ENCODE measurements at places on chromosomes 12 and 14.

DNA sequence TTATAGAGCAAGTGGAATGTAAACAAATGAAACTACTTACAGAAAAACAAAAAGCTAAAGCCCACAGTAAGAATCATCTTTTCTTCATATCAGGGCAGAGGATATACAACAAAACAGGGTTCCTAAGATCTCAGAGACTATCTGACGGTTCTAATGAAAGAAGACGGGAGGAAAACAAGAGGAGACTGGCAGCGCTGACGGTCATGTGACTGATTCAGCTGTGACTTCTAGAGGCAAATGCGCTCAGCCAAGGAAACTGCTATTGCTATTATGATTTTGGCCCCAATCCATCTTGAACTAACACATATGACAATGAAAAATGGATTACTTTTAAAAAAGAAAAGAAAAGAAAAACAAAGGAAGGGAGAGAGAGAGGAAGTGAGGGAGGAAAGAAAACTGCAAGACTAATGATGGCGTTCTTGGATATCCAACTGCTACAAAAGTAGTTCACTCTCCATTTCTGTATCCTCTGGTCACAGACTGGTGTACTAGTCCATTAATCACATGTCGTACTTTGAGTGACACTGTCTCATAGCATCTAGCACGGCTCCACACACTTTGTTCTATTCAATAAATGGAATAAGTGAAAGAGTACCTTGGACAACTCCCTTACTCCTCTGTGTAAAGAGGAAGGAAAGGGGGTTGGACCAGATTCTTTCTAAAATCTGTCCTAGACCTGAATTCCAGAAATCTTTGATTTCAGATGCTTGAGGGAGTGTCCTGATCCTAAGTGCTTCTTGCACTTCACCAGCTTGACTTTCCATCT, 119.3 kb downstream of the DAD1 start:
- no peak for DNase-seq

DNA sequence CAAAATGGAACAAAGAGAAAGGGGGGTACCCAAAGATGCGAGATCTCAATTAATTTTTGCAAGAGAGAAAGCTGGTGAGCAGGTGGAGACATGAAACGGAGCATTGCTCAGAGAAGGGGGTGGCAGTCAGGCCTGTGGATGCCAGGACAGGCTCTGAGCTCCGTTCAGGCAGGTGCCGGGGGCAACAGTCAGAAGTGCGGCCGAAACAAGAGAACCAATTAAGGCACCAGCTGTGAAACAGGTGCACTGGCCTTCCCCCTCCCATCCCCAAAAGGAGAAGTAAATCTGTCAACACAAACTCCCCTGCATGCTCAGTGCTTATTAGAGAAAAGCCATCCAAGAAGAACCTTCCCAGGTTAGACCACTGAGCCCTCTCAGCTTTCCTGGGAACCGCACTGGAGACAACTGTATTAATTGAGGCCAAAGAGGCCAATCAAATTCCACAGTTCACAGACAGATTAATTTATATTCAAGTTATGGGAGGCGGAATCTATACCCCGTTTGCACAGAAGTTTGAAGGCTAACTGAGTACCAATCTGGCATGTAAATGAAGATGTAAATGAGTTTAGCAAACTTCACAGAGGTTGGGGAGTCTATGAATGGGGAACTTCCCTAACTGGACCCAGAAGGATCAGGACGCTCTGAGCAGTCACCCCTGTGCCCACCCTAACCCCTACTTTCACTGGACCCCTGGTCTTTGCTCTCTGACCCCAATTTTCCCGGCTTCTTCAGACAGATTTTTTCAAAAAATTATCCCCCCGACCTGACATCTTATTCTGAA, 20.9 kb downstream of the OAS2 start:
- DNase-seq, result no peak

DNA sequence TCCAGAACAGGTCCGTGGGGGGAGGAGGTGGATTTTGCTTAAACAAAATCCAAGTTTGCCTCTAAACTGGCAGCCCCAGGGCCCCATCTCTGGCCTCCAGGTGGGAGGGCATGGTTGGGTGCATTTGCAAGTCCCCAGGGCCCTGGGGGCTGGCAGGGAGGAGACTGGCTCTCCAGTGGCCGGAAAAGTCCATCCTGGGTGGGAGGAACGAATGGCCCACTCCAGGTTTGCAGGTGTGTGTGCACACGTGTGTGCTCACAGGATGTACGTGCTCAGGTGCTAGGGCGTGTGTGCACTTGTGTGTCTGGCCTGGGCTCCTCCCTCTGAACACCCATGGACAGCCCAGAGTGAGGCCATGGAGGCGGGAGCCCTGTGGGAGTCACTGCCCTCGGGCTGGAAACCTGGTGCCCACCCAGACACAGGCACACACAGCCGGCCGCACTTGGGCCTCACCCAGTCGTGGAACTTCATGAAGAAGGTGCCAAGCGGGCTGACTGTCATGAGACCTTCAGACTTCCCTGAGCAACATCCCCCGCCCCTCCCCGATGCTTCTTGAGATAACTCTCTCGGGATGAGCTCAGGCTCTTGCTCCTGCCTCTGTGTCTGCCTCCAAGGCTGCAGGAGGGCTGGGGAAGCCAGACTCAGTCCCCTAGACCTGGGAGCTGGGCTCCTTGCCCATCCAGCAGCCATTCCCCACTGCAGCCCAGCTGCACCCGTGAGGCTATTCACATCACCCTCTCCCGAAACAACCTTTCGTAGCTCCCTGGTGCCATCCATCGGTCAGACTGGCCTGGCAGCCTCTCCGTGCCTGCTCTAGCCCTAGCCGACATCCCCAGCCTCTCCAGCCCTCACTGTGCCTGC, 9.4 kb downstream of the AHNAK2 start:
- no peak for DNase-seq

- DNase-seq, result no peak
Measured at GRCh38 chr12:116717466-116718437, 20.1 kb downstream of the SPRING1 start.

GRCh38 chr14:94936901-94937685, 167.2 kb upstream of the GSC start:
- DNase-seq, result no peak

GRCh38 chr12:92075425-92075914, 70.2 kb downstream of the BTG1 start:
- no peak for DNase-seq

DNA sequence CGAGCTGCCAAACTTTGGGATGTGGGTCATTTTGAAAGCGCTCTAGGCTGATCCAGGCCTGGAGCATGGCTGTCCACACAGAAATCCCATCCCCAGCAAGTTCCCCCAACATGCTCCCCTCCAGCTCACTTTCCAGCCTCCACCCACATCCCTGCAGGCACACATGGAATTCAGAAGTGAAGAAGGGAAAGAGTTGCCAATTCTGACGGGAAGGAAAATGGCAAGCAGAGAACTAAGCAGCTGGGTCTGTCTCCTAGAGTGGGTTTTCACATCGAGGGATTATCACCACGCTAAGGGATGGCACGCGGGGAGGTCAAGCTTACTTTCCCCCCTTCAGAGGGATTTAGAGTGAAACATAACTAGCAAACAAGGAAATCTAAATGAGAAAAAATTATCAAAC, 142.3 kb downstream of the RIMBP2 start:
- no peak for DNase-seq

DNA sequence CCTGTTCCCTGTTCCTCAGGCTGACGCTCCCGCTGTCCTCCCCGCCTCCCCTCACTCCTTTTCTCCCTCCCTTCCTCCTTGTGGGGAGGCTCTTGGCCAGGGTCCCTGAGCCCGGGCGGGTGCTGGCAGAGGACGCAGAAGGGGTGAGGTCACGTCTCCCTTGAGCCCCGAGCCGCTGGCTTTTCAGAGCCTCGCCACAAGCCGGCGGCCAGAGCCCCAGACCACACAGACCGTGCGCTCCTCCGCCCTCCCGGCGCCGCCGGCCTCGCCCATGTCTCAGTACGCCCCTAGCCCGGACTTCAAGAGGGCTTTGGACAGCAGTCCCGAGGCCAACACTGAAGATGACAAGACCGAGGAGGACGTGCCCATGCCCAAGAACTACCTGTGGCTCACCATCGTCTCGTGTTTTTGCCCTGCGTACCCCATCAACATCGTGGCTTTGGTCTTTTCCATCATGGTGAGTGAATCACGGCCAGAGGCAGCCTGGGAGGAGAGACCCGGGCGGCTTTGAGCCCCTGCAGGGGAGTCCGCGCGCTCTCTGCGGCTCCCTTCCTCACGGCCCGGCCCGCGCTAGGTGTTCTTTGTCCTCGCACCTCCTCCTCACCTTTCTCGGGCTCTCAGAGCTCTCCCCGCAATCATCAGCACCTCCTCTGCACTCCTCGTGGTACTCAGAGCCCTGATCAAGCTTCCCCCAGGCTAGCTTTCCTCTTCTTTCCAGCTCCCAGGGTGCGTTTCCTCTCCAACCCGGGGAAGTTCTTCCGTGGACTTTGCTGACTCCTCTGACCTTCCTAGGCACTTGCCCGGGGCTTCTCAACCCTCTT, at the start of gene TMEM233:
TSS of gene TMEM233 (plus strand) at position 197 of the 821 bp plus-strand sequence. CDS start at position 272, 75 bp downstream.
- DNase-seq, result no peak

- no peak for DNase-seq
Measured at GRCh38 chr12:80939231-80939950, 1.7 kb upstream of the LIN7A start.

- no peak for DNase-seq
Measured at GRCh38 chr12:120214626-120215356, 13.9 kb upstream of the RPLP0 start.
